ENCODE measurements at places on chromosomes 1 and 21.

- DNase-seq: no peak
Measured at GRCh38 chr21:38311765-38312164, 55.0 kb downstream of the KCNJ15 start.

DNA sequence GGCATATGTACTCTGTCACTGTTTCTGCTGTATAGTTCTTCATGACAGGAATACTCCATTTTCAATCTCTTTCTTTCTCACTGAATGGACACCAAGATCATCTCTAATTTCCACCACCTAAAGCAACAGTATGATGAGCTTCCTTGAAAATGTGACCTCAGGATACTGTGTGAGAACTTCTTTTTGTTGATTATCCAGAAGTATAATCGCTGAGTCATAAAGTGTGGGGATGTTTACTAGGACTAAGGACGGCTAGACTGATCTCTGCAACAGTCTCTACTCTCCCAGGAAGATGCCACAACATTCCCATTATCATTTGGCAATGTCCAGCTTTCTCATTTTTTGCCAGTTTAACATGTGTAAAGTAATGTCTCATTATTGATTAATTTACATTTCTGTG, 70.3 kb downstream of the TNFSF18 start:
- no peak for DNase-seq

GRCh38 chr21:19914028-19914427, 1084.2 kb upstream of the NCAM2 start:
- no peak for DNase-seq

- DNase-seq: no peak
Measured at GRCh38 chr1:44811234-44811633, 2.9 kb downstream of the BTBD19 start.

GRCh38 chr1:32487182-32487581, 22.3 kb downstream of the ZBTB8B start:
- DNase-seq: no peak

DNA sequence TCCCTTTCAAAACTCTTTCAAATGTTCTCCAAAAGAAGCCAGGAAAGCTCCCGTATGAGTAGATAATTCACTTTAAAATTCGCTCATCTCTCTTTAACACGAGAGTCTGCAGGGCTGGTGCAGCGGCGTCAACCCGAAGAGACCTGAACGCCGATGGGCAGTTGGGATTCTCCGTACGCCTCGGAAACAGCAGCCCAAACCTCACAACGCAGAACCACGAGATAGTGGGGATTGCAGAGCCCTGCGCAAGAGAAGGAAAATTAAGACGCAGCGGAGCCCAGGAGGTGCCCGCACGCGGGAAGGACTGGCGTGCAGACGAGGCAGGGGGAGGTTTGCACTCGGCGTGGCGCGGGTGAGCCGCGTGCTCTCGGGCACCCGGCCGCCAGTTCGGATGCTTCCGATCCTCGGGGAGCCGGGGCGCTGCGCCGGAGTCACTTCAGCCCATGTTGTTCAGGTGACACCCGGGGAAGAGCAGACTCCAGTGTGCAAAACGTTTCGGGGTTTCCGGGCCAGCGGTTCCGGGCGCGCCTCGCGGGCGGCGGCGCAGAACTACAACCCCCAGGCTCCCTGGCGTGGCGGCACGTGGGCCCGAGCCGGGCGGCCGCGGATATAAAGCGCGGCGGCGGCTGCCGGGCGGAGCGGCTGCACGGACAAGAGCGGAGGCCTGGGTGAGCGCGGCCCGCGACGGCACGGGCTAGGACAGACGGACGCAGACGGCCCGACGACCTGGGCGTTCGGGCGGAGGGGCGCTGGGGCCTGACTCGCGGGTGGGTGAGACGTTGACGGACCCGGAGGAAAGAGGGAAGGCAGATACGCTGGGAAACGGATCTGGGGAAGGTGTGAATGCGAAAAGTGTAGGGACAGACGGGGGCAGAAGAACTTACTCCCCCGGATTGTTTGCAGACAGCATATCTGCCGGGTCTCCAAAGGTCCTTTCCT, at the start of gene NPL:
Gene NPL, plus strand, starts transcription at position 636 of the 939 bp plus-strand sequence. CDS start 4,599 bp downstream, outside the sequence.
- peak; percentile 28 for DNase-seq

DNA sequence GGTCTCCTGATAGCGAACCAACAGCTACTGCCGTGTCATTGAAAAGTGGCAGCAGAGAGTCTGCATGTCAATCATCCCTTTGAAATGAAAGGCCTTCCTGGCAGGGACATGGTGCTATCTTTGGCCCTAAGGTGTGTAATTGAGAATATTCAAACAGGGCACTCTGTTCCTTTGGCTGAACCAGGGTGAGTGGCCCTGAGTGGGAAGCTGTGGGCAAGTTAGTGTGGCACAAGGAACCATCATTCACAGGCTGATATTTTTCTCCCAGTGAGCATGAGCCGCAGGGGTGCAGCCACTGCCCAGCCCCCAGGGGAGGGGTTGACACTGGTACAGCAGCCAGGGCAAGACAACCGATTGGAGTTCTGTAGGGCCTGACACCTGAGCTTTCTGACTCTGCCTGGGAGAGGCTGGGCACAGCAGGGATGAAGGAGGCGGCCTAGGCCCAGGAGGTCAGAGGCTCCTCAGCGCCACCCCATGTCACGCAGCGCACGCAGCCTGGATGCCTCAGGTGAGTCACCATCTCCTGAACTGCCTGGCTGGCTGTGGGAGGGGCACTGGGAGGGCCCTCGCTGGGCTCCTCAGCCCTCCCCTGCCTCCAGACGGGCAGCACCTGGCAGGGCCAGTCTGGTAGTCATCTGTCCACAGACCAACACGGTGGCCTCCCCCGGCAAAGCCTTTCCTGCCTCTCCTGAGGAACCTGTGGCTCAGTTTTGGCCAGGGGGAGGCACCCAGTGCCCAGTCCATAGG, 13.2 kb downstream of the QSOX1 start:
- no peak for DNase-seq

- DNase-seq: no peak
Measured at GRCh38 chr1:50542362-50542761, 119.1 kb upstream of the DMRTA2 start.

DNA sequence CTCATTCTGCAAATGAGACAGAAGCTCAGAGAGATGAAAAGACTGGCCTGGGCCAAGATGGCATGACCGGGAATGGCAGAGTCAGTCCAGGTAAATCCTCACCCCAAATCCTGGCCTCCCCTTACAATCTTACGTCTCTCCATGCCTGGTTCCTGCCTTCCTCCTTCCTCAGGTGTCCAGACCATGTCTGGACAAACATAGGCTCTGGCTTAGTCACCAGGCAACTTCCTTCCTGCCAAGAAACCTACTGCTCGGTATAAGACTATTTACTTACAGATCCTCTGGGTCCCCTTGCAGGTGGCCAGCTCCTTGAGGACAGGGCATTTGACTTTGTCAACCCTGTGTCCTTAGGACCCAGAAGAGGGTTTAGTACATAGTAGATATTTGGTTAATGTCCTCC, 69.4 kb upstream of the ROR1 start:
- no peak for DNase-seq

GRCh38 chr1:238306411-238306810, 415.7 kb upstream of the ZP4 start:
- no peak for DNase-seq
